ENCODE measurements at places on chromosomes 2 and 18.

DNA sequence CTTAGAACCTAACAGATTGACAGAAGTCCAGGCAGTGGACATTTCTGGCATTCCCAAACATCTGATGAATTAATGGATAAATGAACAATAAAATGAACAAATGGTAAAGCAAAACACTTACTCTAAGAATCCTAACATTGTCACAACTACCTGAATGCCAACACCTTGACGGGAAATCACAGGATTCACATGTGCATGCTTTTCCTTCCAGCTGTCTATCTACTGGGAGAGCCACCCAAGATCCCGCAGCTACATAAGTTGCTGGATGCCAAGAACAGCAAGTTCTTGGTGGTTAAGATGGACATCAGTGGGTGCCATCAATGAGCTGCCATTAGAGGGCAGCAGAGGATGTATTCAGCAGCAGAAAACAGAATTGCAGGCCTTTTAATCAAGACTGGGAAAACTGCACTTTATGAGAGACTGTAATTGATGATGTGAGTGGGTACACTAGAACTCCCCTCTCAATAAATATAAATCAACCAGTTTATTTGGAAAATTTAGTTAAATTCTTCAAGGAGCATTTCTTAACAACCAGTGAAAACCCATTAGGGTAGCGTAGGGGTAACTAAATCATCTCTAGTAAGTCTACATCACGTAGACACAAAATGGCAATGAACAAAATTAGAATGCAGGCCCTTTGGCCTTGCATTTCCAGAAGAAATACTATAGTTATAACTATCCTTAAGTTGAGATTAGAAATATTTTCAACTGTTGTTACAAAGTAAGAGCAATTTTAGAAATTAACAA is 45.6 kb downstream of the SESTD1 start:
- DNase-seq = peak; percentile 64

- no peak for DNase-seq
Observed at GRCh38 chr18:63255435-63255834, 64.1 kb downstream of the BCL2 start.

GRCh38 chr2:140865837-140866236 is 1265.0 kb downstream of the LRP1B start:
- DNase-seq = no peak

GRCh38 chr2:224335991-224336390 is 65.9 kb downstream of the FAM124B start:
- no peak for DNase-seq

- DNase-seq = no peak
Observed at GRCh38 chr2:67560771-67561456, 163.8 kb downstream of the ETAA1 start.

DNA sequence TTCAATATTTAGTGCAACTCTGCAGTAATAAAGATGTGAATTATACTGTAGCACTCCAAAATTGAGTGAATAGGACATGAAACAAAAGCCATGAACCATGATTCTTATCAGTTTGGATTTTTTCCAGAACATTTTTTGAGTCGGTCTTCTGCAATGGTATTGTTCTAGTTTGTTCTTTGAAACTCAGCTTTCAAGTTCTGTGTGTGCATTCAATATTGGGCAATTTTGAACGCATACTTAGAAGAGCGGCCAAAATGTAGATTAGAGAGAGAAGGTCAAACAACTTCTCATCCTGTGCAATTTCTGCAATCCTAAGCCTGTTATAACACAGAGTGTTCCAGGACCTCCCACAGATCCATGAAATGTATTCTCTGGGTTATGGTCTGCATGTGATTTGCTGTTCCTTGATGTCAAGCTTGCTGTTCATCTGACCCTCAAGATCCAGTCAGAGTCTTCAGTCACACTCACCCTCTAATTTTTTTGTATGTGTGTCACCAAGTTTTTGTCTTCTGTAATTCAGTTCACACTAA is 48.3 kb downstream of the TSPYL6 start:
- DNase-seq = no peak

GRCh38 chr2:54341656-54342055 is 85.6 kb upstream of the TSPYL6 start:
- no peak for DNase-seq

DNA sequence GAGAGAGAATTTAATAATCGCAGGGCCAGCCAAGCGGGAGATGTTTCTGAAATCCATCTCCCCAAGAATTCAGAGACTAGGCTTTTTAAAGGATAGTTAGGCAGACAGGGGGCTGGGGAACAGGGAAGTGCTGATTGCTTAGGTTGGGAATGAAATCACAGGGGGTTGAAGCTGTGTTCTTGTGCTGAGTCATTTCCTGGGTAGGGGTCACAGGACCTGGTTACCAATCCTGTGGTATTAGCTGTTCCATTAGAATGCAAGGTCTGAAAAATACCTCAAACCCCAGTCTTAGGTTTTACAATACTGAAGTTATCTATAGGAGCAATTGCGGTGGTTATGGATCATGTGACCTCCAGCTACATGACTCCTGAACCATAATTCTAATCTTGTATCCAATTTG is 4.6 kb downstream of the SP140 start:
- no peak for DNase-seq

GRCh38 chr2:23493846-23494245 is 108.9 kb downstream of the KLHL29 start:
- no peak for DNase-seq

GRCh38 chr2:231794383-231794782 is 8.1 kb downstream of the COPS7B start:
- DNase-seq = no peak

- DNase-seq = no peak
Observed at GRCh38 chr2:70182689-70183088, 8.1 kb downstream of the C2orf42 start.

DNA sequence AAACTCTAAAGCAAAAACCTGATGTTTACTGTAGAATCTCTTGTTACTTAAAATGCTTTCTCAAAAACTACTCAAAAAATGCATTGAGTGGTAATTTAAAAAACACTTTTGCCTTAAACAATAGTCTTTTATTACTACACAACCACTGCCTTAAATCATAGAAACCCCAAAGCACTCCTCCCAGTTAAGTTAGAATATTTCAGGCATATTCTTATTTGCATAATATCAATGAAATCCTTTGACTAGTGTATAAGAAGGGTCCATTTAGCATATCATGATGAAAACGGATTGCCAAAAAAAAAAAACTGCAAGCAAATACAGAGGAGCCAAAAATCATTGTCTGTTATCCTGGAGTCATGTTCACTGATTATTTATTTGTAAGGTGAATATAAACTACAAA is 119.2 kb downstream of the PTPRM start:
- DNase-seq = no peak

- no peak for DNase-seq
Observed at GRCh38 chr2:181408861-181409260, 48.3 kb upstream of the ITGA4 start.

DNA sequence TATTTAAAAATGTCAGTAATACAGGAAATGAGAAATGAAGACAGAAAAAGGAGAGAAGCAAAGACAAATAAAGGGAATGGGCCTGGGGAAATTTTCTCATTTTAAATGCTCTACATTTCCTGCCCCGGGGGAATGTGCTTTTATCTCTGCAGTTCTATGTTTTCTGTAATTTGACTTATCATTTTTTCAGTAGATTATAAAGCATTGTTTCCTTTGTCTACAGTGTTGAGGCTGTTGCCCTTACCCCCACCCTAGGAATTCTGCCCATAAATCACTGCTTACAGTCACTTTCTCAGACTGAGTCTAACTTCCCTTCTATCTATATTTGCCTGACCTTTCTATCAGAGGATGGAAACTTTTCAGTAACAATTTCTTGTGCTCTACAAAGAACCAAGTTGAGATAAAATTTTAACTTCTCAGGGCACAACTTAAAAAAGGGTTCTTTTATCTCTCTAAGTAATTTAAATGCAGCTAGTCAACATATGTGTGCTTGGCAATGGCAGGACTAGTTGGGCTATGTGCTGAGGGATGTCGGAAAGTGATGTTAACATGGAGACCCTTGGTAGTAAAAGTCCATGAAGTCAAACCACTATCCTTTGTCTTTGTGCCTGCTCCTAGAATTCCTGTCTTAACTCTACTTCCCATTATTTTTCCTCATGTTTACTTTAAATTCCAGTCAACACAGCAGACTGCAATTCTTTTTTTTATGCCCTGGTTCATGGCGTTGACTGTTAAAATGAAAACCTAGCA is 146.5 kb upstream of the MMADHC start:
- peak; percentile 21 for DNase-seq

DNA sequence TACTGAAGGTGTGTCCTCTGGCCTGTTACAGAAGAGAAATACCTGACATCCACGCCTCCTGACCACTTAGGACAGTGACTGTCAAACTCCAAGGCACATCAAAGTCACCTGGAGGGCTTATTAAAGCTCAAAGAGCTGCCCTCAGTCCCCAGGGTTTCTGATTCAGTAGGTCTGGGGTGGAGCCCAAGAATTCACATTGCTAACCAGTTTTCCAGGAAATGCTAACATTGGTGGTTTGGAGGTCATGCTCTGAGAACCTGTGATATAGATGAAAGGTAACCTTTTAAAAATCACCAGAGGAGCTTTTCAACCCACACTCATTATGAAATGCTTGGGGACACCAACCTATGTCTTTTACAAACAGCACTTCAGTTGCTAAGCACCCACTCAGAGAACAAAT is 172.3 kb downstream of the ALK start:
- DNase-seq = no peak

GRCh38 chr2:24237313-24237712 is 62.5 kb downstream of the FAM228A start:
- DNase-seq = no peak

DNA sequence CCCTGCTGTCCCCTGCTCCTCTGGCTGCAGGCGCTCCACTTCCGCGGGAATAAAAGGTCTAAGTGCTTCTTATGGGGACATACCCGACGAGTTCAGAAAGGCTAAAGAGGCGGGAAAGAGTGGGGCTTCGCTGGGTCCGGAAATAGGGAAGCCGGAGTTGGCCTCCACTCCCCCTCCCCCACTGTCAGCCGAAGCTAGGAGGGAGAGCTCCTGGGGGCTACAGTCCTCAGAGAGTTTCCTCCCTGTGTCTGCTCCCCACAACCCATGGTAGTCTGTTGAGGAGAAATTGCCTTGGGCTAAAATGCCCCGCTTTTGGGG is 7.2 kb downstream of the GAD1 start:
- no peak for DNase-seq

- DNase-seq = no peak
Observed at GRCh38 chr18:709771-710170, 2.7 kb downstream of the ENOSF1 start.

GRCh38 chr2:231260442-231261208 is 62.2 kb downstream of the ARMC9 start:
- peak; percentile 18 for DNase-seq

DNA sequence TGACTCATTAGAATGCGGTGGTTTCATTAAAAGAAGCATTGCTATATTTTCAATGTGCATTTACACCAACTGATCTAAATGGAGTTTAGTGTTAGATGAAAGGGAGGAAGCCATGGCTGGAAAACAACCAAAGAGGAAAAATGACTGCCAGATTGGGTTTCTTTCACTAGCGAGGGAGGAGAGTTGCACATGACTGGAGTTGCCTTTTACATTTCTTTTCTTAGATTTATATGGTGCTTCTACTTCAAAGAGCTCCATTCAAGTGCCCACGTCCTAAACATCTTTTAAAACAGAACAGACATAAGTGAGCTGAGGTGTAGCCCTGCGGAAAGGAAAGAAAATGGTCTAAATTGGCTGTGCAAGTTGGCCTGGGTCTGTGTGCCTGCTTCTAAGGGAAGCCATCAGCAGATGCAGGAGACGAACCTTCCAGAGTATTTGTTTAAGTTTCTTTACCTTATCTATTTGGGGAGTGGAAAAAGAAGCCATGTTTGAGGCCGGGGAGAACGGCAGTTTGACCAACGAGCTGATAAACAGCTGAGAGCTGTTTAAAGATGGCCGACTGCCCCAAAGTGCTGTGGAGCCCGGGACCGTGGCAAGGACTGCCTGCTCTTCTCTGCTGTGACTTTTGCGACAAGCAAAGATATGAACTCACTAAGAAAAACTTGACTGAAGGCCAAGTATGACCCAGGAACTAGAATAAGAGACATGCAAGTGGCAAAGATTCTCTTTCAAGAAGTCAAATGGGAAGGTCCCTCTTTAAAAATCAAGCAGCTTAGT is 327.0 kb downstream of the ZNF516 start:
- DNase-seq = no peak

DNA sequence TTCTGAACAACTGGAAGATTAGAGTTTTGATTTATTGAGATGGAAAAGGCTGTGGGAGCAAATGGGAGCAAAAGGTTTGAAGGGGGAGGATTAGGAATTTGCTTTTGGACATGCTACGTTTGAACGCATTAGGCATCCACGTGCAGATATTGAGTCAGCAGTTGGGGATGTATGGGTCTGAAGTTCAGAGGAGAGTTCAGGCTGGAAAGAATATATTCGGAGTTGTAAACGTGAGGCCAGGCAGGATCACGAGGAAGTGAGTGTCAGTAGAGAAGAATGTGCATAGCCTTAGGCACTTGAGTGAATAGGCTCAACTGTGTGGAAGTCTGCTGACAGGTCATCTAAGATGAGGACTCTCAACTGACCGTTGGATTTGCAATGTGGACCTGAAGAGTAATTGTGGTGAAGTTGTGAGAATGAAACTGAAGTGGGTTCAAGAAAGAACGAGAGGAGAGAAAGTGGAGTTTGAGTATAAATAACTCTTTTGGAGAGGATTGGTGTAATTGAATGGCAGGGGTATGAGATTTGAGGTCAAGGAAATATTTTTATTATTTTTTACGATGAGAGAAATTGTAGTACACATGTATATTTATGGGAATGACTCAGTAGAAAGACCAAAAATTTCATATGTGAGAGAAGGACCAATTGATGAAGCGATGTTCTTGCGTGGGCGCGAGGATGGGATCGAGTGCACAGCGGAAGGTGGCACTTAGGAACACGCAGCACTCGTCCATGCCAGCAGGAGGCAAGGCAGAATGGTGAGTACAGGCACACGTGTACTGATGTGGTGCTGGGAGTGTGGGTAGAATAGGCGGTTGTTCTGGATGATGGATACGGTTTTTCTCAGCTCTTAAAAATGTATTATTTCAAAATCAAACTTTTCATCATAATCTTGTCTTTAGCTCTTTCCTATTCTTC is 40.5 kb upstream of the POLE4 start:
- DNase-seq = peak; percentile 32

- DNase-seq = no peak
Observed at GRCh38 chr18:4096486-4096885, 358.6 kb downstream of the DLGAP1 start.

DNA sequence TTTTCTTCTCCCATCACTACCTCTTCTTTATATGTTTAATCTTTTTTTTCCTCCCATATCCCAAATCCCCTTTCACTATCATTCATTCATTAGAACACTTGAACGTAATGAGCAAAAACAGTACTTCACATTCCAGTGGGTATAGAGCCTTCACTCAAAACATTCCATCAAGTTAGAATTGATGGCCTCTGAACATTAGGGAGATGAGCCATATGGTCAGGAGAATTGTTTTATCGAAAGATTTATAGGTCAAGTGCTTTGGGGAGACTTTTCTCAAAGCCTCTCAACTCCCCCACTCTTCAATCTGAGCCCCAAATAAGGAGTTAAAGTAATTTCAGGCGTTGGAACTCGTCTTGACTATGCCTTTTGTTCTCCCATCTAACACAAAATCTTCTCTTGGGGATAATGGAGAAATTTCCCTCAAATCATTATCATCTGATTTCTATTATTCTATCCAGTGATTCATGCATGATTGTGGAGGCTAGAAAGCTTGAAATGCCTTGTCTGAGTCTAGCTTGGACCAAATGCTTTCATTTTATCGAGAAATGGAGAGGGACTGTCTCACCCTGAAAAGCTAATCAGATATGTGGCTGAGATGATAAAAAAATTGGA is 79.2 kb downstream of the KIAA2012 start:
- no peak for DNase-seq

GRCh38 chr2:223075301-223076270 is 23.6 kb downstream of the KCNE4 start:
- DNase-seq = no peak
